ENCODE measurements at places on chromosomes 1 and 21.

GRCh38 chr21:42228709-42229220, 9.8 kb downstream of the ABCG1 start:
- DNase-seq: no peak

GRCh38 chr1:209727785-209728184, 23.1 kb downstream of the HSD11B1 start:
- no peak for DNase-seq

DNA sequence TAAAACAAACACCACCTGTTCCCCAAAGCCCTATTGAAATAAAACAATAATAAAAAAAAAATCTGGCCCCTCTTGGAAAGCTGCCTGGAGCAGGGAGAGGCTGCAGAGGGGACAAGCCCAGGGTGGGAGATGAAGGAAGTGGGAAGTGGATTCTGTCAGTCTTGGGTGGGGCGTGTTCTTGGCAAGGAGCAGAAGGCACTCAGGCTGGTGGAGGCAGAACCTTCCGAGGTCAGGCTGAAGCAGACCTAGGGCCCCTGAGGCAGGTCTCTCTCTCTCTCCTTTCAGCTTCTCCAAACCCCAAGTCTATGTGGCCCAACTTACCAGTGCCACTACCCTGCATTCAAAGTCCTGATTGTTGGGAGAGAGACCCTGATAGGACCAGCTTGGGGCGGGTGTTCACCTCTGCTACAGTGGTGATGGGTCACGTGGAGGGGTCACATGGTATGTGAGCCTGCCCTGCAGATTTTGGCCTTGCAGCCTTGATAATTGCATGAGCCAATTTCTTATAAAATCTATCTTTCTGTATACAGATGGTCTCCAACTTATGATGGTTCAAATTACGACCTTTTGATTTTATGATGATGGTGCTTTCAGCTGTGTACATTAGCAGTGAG, 145.4 kb upstream of the C1orf174 start:
- DNase-seq: no peak

DNA sequence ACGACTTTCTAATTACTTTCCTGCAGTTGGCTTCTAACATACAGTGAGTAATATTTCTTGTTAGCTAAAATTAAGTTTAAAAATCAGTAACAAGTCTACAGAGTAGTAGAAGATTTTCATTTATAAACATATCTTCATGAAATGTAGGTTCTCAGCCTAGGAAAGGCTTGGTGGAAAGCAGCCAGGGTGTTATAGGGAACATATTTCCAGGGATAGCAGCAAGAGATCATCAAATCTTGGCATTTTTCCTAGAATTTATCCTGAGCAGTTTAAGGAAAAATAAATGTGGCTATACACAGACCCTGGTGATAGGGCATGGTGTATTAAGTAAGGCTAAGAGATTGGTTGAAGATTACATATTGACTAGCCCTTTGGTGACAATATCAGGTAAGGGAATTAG, 203.5 kb upstream of the NEGR1 start:
- no peak for DNase-seq

DNA sequence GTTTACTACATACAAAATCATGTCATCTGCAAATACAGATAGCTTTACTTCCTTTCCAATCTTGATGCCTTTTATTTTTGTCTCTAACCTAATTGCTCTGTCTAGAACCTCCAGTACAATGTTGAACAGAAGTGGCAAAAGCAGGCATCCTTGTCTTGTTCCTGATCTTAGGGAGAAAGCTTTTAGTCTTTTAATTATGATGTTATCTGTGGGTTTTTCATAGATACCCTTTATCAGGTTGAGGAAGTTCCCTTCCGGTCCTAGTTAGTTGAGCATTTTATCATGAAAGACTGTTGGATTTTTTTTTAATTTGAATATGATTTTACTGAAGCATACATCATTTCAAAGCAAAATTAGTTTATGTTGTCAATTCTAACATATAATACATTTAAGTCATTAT, 45.7 kb upstream of the DISC1 start:
- DNase-seq: no peak

GRCh38 chr1:98103617-98104285, 182.9 kb upstream of the DPYD start:
- DNase-seq: no peak

DNA sequence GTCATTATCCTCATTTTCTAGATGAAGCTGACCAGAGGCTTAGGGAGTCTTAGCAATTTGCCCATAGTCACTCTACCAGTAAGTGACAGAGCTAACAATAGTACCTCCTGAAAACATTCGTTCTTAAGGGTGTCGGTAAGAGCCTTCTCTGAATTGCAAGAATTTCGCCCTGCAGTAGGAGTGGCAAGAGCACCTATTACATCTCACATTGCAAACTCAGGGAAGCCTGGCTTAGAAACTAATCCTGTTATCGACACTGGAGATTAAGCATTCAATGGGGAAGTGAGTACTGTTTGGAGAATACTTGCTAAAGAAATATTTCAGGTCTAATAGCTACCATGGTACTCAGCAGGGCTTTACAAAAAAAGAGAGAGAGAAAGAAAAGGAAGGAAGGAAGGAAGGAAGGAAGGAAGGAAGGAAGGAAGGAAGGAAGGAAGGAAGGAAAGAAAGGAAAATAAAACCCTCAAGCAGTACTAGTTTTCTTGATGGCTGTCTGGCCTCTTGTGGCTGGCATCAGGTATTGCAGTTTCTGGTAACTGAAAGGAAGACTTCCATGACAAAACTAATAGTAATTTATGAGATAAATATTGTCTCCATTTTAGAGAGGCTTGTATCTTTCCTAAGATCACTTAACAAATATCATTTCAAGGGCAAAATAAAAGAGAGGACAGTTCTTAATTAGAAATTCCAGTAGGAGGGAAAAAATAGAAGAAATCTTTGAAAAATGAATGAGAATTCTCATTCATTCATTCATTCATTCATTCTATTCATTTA, 10.4 kb downstream of the C1orf226 start:
- DNase-seq: no peak

DNA sequence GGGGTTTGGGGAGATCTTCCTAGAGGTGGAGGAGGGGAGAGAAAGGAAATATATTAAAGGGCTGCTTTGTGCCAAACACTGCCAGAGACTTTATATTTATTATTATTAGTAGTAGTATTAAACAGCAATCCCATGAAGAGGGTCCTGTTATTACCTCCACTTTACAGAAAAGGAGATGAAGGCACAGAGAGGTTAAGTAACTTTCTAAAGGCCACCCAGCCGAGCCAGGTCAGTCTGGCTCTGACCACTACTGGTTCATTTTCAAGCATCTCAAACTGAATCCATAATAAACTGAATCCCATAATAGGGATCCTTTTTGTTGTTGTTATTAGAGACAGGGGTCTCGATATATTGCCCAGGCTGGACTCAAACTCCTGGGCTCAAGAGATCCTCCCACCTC, 12.6 kb downstream of the NCMAP start:
- no peak for DNase-seq

GRCh38 chr1:178278916-178279686, 185.2 kb downstream of the RASAL2 start:
- no peak for DNase-seq

DNA sequence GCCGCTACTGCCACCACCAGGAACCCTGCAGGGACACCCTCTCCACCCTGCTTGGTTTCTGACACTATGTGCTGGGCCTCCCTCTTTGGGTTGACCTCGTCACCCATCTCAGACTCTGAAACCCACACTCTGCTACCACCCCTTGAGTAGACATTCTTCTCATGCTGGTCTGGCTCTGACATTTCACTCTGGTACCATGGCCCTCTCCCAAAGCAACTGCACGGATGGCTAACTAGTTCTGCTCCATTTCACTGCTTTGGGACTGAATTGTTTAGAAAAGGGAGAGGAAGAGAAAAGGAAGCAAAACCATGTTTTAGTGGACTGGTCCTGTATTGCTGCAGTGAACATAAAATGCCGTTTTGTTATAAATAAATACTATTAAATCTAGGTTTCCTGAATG, 137.8 kb downstream of the KCNK2 start:
- no peak for DNase-seq

DNA sequence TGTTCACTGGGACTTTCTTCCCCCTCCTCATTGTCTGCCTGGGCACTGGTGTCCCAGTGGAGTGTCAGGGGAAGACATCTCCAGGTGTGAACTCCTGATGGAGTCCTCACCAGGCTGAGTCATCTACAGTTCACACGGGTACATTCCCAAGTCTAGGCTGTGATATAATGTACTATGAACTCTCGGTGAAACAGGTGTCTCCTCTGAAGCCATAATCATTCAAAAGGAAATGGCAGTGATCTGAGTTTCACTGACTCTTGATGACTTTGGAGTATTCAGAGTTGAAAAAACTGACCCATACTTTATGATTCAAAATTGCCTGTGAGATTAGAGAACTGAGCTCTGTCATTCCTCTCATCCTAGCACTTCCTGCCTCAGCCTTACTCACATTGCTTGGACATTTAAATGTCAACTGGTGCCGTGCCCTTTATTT, 9.1 kb downstream of the LAMC2 start:
- no peak for DNase-seq

GRCh38 chr21:26085882-26086281, 84.7 kb downstream of the APP start:
- DNase-seq: no peak

All from NCI-H1436 treated with DMSO at 0.1 percent for 48 hours (cell line).